ENCODE measurements at places on chromosomes 2 and 18.

GRCh38 chr2:127664895-127665225 lies 10.5 kb downstream of the LIMS2 start:
- no peak for DNase-seq
- H3K27ac ChIP-seq, result peak overlapping the region; percentile 95
- peaks cover 8% of the 10 kb centered on the region for H3K36me3 ChIP-seq
- H3K27me3 ChIP-seq, result no peaks in the 10 kb centered on the region

DNA sequence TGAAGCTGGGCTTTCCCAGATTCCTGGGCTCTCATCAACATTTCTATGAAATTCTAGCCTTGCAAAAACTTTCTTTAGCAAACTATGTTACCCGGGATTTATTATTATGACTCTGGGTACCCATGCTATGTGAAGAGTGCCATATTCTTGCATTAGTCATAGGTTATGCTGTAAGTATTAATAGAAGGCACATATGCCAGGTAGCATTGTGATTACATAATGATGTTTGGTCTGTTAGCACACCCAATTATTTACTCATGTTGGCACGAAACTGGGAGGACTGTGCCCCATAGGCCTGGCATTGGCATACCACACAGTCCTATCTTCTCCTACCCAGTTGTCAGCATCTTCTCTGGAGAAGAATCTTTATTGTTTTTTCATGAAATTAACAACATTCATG lies 171.0 kb downstream of the SLC4A3 start:
- H3K4me3 ChIP-seq, result no peak overlapping the region
- H3K4me1 ChIP-seq, result no peaks in the 10 kb centered on the region
- no peaks in the 10 kb centered on the region for H3K36me3 ChIP-seq
- DNase-seq, result no peak
- no peaks in the 10 kb centered on the region for H3K27me3 ChIP-seq
- H3K27ac ChIP-seq, result no peak overlapping the region

DNA sequence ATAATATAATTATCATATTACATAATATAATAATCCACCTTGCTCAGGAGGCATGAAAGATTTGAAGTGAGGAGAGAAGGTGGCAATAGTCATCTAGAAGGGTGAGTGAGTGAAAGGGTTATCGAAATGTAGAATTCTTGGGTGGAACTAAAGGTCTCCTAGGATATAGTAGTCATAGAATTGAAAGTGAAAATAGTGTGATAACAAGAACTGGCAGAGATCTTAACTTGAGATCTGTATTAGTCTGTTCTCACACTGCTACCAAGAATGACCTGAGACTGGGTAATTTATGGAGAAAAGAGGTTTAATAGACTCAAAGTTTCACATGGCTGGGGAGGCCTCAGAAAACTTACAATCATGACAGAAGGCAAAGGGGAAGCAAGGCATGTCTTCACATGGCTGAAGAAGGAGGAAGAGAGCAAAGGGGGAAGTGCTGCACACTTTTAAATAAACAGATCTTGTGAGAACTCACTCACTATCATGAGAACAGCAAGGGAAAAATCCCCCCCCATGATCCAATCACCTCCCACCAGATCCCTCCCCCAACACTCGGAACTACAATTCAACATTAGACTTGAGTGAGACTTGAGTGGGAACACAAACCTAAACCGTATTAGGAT lies 351.5 kb downstream of the NR4A2 start:
- no peaks in the 10 kb centered on the region for H3K4me1 ChIP-seq
- no peak for DNase-seq
- H3K27me3 ChIP-seq, result no peaks in the 10 kb centered on the region
- no peak overlapping the region for H3K27ac ChIP-seq
- H3K4me3 ChIP-seq, result no peak overlapping the region

DNA sequence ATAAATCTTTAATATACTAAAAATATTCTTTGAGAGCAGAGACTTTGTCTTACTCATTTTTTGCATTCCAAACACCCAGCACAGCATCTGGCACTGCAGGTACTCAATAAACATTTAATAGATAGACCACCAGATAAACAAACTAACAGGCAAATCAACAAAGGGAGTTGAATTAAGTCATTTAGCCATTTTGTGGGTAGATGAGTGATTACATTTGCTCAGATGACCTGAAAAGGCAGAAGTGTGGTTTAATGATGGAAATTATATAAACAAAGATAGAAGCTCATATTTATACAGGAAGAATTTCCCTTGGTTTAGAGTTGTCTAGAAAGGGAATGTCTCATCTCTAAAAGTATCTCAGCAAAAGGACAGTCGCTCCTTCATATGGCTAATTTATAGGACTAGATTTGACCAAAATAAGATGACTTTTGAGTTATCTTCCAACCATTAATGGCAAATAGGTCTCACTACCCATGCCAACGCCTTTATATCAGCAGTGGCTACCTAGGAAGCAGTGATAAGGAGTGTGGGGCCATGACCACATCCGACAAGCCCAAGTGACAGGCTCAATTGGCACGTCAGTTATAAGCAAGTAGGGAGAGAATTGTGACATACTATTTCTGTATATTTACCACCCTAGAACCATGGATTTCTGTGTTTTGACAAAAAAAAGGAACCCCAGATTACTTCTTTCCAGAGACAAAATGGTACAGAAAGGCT lies 173.5 kb downstream of the ATAD2B start:
- no peak overlapping the region for H3K27ac ChIP-seq
- H3K27me3 ChIP-seq, result no peaks in the 10 kb centered on the region
- H3K4me3 ChIP-seq, result no peak overlapping the region
- no peaks in the 10 kb centered on the region for H3K4me1 ChIP-seq

GRCh38 chr2:229921101-229921891 lies 513 bp downstream of the TRIP12 start:
- H3K27ac ChIP-seq, result peak overlapping the region; percentile 99
- no peaks in the 10 kb centered on the region for H3K36me3 ChIP-seq
- H3K4me1 ChIP-seq, result peaks cover 9% of the 10 kb centered on the region
- peak overlapping the region; percentile 89 for H3K4me3 ChIP-seq

- no peaks in the 10 kb centered on the region for H3K4me1 ChIP-seq
- no peak overlapping the region for H3K4me3 ChIP-seq
- no peak for DNase-seq
- no peak overlapping the region for H3K27ac ChIP-seq
Measured at GRCh38 chr18:67117804-67118203, 398.7 kb downstream of the DSEL start.

DNA sequence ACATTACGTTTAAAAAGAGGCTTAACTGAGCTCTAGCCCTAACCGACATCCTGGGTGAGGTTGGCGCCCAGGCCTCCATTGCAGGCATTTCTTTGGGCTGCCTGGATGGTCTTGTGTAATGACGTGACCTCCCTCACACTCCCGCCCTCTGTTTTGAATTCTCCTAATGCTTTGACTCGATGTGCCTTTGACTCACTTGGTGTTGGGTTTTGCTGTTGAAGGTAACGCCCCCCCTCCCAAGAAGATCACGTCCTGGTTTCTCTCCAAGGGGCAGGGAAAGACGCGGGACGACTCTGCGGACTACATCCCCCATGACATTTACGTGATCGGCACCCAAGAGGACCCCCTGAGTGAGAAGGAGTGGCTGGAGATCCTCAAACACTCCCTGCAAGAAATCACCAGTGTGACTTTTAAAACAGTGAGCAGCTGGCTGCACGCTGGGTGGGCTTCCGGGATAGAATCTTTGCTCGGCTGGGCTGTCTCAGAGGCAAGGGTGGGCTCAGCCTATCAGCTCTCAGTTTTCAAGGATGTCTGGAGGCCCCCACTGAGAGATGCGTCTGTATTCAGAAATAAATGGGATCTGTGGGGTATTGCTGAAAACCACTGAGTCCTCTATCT lies 87.9 kb upstream of the ATG16L1 start:
- H3K27me3 ChIP-seq, result peaks cover 8% of the 10 kb centered on the region
- H3K4me3 ChIP-seq, result no peak overlapping the region
- H3K4me1 ChIP-seq, result no peaks in the 10 kb centered on the region
- no peak overlapping the region for H3K27ac ChIP-seq

GRCh38 chr18:26804519-26804918 lies 61.0 kb downstream of the AQP4 start:
- H3K27me3 ChIP-seq, result no peaks in the 10 kb centered on the region
- DNase-seq, result no peak
- H3K4me1 ChIP-seq, result no peaks in the 10 kb centered on the region

GRCh38 chr2:239601201-239601851 lies 200.5 kb upstream of the HDAC4 start:
- no peak overlapping the region for H3K4me3 ChIP-seq
- H3K4me1 ChIP-seq, result no peaks in the 10 kb centered on the region
- H3K27me3 ChIP-seq, result no peaks in the 10 kb centered on the region
- no peaks in the 10 kb centered on the region for H3K36me3 ChIP-seq
- DNase-seq, result peak; percentile 59

DNA sequence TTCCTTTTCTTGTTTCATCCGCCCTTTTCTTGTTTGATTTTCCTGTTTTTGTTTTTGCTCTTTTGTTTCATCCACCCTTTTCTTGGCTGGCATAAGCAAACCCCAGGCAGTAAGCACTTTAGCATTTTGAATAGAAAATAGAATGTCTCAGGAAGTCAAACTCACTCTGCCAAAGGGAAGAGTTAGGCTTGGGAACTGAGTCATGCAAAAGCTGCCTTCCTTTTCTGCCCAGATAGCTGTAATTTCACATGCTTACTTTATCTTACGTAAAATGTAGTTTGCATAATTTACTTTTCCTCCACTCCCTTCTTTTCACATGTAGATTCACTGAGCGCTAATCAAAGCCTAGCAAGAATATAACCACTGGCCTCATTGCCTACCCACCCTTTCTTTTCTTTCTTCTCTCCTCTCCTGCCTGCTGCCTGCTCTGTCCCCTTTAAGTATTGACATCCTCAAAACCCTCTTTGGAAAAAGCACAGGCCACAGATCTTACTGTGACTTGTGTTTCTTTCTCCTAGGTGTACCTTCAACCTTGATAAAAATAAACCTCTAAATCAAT lies 48.4 kb downstream of the CNGA3 start:
- no peaks in the 10 kb centered on the region for H3K36me3 ChIP-seq
- no peaks in the 10 kb centered on the region for H3K4me1 ChIP-seq
- H3K27ac ChIP-seq, result no peak overlapping the region
- H3K27me3 ChIP-seq, result peaks cover 9% of the 10 kb centered on the region
- DNase-seq, result no peak

GRCh38 chr2:232586943-232587505 lies 36.5 kb downstream of the EIF4E2 start:
- H3K36me3 ChIP-seq, result peaks cover 25% of the 10 kb centered on the region
- H3K4me3 ChIP-seq, result no peak overlapping the region
- peaks cover 13% of the 10 kb centered on the region for H3K4me1 ChIP-seq
- DNase-seq, result no peak

DNA sequence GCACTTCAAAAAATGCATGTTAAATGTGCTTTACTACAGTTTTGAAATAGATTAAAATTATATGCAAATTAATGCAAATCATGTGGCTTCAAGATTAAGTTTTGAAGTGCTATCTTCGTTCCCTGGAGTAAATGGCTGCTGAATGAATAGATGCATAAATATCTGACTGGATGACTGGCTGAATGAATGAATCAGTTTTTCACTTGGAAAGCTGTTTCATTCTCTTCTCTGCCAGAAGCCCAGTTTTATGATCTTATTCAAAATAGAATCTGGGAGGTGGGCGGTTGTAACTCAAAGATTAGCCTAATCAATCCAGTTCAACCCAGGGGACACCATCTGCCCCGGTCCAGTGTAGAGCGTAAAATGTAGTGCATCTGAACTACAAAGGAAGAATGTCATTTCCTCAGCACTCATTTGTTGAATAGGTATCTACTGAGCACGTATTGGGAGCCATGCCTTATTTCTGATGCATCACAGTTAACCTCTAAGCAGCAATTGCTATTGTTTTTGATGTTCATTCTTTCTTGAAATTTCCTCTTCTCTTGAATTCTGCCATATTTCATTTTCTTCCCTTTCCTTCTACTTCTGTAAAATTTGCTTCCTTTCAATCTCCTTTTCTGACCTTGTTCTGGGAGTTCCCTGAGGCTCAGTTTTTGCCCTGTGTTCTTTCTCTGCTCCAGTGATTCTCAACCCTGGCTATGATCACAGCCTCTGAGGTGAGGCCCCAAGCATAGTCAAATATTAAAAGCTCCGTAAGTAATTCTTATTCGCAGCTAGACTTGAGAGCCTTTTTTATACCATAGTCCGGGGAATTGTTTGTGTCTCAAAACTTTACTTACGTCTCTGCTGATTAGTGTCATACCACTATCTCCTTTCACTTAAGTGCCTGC lies 282.7 kb downstream of the PARD3B start:
- no peaks in the 10 kb centered on the region for H3K27me3 ChIP-seq
- H3K4me1 ChIP-seq, result no peaks in the 10 kb centered on the region
- no peaks in the 10 kb centered on the region for H3K36me3 ChIP-seq

- H3K4me1 ChIP-seq, result no peaks in the 10 kb centered on the region
- no peaks in the 10 kb centered on the region for H3K36me3 ChIP-seq
- H3K27ac ChIP-seq, result no peak overlapping the region
- no peak for DNase-seq
Measured at GRCh38 chr2:118246726-118247125, 158.5 kb downstream of the INSIG2 start.

DNA sequence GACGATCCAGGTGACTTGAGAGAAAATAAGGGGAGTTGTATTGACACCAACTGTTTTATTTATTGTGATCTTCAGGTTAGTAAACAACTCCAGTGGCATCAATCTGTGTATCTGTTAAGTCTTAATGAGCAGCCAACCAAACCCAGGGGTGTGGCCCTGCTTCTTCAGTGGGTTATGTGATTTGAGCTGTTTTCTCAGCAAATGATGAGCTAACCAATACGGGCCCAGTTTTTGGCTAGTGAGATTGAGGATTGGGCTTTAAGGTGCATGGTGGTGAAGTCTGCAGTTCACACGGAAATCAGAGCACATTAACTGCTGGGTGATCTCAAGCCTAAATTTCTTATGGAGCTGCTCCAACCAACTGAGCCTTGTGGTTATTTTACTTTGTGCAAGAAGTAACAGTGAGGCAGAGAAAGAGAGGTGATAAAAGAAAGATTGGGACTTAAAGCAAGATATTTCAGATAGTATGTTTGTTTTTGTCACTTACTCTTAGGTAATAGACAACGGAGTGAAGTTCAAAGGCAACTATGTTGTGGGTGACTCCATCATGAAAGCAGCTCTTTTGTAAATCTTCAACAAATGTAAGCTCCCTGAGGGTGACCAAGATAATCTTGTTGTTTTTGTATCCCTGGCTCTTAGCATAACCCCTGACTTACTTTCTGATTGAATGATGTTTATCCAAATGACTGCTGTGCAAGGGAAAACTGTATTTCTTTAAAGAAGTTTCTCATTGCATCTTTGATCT lies 2.4 kb downstream of the MTCL1 start:
- DNase-seq, result no peak
- no peak overlapping the region for H3K4me3 ChIP-seq
- H3K36me3 ChIP-seq, result no peaks in the 10 kb centered on the region

- DNase-seq, result no peak
- no peaks in the 10 kb centered on the region for H3K36me3 ChIP-seq
- no peaks in the 10 kb centered on the region for H3K4me1 ChIP-seq
- H3K27ac ChIP-seq, result no peak overlapping the region
- peaks cover 11% of the 10 kb centered on the region for H3K27me3 ChIP-seq
Measured at GRCh38 chr2:16226943-16227664, 286.8 kb downstream of the MYCN start.

DNA sequence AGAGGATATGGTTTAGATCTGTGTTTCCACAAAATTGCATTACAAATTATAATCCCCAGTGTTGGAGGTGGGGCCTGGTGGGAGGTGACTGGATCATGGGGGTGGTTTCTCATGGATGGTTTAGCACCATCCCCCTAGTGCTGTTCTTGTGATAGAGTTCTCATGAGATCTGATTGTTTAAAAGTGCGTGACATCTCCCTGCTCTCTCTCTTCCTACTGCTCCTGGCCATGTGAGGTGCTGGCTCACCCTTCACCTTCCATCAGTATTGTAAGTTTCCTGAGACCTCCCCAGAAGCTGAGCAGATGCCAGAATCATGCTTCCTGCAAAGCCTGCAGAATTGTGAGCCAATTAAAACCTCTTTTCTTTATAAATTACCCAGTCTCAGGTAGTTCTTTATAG lies 33.1 kb downstream of the LHCGR start:
- no peak overlapping the region for H3K4me3 ChIP-seq
- no peaks in the 10 kb centered on the region for H3K36me3 ChIP-seq
- H3K27me3 ChIP-seq, result no peaks in the 10 kb centered on the region

Data from tibial artery (tissue), 4 donors.